Activated naive CD4-positive, alpha-beta T cell treated with Interleukin-2 at 50 U/mL for 16 hours (primary cell): ENCODE measurements at places on chromosomes 12 and 14.

DNA sequence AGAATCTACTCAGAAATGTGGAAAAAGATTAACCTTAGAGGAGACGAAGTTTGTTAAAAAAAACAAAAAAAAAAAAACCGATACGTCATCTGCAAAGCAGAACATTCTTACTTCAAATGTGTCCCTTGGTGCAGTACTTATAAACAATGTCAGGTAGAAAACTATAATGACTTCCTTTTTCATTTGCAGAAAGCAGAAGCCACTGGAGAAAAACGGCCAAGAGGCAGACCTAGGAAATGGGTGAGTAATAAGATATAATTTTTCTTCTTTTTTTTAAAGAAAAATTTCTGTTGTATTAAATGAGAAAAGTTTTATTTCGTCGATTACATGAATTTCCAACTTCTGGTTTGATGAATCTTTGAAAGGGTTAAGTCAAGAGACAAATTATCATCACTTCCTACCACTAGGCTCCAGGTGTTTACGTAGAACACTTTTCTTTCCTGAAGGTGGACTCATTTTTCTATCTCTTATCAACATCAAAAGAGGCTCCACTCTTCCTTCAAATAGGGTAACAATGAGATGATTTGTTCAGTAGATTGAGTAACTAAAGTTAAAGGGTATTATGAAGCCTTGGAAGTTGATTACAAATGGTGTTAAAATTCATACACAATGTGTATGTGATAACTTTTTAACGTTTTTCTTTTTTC is 14.2 kb downstream of the HMGA2 start:
- no peak for DNase-seq

- DNase-seq = no peak
These were observed 32.2 kb upstream of the PTPRQ start for GRCh38 chr12:80411787-80412186.

GRCh38 chr12:99392091-99392850 is 255.3 kb upstream of the GARIN6 start:
- DNase-seq = no peak

DNA sequence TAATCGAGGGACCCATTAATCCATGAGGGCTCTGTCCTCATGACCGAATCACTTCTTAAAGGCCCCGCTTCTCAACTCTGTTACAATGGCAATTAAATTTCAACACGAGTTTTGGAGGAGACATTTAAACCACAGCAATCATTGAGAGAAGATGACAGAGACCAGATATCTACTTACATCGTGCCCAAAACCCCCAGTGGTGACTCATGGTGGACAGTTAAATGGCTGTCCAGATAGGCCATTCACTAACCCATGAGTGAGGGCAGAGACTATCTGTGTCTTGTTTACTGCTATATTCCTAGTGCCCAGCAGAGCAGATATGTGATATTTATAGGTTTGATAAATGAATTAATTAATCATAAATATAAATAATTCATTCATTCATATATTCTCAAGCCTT is 20.0 kb upstream of the FLVCR2 start:
- no peak for DNase-seq
